ENCODE measurements at places on chromosomes 16 and 17.

DNA sequence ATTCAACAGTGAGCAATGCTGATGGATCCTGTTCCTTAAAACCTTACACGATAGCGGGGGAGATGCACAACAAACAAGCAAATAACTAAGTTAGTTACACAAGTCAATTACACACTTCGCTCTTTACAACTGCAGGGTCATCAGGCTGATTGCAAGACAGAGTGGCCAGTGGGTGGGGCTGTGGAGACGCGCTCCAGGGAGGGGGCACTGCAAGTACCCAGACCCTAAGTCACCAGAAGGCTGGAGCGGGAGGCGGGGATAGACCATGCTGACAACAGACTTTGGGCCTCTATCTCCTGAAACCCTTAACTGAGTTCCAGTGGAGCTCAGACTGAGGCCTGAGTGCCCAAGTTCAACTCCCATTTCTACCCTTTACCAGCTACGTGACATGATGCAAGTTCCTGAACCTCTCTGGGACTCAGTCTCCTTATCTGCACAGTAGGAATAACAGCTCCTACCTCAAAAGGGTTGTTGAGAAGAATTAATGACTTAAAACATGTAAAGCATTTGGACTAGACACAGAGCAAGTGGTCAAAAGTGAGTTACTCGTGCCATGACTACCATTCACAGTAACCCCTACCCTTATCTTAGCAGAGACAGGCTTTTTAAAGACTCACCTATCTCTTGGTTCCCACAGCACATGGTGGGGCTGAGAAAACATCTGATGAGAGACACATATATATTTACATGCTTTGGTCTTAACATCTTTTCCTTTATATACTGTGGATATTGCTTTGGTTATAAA is 10.4 kb downstream of the CPPED1 start:
- DNase-seq = no peak

DNA sequence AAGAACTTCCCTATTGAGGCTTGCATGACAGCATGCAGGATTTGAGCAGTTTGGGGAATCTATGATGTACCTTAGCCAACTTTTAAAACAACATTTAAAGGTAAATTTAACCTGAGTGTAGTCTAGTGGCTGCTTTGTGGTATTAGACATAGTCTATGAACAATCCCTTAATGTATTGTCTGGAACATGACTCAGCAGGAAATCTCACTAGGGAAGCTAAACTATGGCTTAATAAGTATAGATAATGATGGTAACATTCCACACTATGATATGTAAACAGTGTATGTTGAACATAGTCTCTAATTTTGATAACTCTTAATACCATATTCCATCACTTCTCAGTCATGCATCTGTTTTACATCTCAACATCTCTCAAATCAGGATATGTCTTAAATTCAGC is 52.1 kb upstream of the SLC12A3 start:
- DNase-seq = no peak

- DNase-seq = no peak
These were observed 17.7 kb downstream of the VASN start for GRCh38 chr16:4389051-4389955.

DNA sequence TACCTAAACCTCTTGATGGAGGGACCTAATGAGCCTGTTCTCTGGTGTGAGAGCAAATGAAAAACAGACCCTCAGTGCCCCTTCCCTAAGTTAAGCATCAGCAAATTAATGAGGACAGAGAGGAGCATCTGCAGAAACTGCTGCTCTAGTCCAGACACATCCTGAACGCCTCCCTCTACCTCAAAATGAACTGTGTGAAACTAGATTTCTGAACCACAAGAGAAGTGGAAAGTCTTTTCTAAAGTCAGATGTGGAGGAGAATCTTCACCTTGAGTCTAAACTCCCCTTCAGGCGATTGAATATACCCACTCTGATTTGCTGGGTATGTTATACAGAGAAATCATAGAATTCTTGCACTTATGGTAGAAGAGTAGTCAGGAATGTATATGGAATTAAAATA is 104.4 kb upstream of the AMZ2 start:
- DNase-seq = no peak

GRCh38 chr16:17027488-17028129 is 443.2 kb downstream of the XYLT1 start:
- DNase-seq = no peak

DNA sequence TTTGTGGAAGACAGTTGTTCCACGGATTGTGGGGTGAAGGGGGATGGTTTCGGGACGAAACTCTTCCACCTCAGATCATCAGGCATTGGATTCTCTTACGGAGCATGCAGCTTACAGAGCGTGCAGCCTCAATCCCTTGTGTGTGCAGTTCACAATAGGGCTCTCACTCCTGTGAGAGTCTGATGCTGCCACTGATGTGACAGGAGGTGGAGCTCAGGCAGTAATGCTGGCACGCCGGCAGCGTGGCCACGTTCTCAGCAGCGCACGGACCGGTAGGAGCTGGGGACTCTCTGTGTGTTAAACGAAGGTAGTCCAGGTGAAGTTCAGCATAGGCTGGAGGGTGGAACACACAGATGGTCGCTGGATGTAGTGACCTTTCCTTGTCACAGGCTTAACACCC is 37.8 kb downstream of the SEC14L1 start:
- no peak for DNase-seq

- no peak for DNase-seq
These were observed 284.6 kb downstream of the SEC14L1 start for GRCh38 chr17:77425348-77425747.

All from T-helper 2 cell (primary cell).